SK-MEL-5 (cell line): ENCODE measurements at places on chromosomes 12 and 14.

DNA sequence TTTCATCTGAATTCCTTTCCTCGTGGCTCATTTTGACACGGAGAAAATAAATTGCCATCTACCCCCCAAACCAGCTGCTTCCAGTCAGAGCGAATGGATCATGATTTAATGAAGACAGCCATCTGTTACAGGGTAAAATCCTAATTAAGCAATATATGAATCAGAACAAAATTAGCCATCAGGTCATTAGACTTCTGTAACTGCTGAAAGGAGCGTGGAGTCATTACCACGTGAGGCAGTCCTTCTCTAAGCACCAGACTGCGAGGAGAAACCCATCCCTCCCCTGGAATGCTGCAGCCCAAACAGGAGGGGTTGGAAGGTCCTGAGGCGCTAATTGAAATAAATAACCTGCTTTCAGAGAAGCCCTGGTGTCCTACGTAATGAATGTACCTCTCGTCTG lies 51.1 kb upstream of the TCL1A start:
- DNase-seq: no peak

DNA sequence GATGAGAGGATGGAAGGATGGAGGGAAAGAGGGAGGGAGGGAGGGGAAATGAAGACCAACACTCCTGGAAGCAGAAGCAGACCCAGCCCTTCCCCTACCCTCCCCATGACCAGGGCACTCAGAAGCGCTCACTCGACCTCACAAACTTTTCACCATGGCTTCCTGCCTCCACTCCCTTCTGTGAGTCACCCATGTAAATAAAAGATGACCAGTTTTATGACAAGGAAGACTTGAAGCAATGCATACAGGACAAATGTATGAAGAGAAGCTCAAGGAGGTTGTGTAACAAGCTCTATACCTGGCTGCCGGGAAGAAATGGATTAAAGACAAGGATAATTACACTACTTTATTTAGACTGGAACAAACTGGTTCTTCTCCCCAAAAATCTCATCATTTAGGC lies 63.8 kb downstream of the CDC42BPB start:
- DNase-seq: no peak

DNA sequence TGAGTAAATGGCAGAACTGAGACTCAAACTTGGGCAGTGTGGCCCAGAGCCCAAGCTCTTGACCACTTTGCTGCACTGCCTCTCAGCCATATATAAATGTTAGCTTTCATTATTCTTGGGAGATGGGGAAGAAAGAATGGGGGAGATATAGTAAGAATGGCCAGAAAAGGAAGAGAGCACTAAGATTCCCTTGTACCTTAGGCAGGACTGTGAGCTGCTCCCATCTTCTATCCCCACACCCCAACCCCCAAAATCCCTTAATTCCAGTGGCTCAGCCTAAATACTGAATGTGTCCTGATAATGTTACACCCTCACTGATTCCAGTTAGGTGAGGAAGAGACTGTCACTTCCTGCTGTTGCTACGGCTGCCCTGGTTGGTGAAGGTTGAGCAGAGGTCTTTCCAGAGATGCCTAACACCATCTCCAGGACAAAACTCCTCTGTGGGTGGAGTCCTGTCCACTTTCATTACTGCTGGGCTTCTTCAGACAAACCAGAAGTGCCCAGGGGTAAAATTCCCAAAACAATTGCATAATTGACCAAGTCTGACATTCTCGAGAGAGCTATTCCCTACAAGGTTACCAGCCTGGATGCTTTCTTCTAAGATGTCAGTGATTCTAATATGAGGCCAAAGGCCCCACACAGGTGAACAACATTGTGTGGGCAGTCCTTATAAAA lies 51.8 kb downstream of the GNG2 start:
- DNase-seq: peak; percentile 41

DNA sequence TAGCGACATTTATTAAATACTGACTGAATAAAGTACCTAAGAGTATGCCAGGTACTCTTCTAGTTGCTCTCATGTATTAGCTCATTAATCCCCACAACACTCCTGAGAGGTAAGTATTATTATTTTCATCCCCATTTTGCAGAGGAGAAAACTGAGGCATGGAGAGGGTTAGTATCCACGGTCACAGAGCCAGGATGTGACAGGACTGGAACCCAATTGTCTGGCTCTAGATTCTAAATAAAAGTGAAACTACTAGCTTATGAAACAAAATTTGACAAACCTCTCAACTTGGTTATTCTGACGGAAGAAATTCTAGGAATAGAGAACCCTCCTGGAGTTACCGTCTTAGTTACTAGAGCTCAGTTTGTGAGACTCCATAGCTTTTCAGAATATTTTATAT lies 112.2 kb downstream of the CHST11 start:
- DNase-seq: no peak

GRCh38 chr12:48045965-48046518 lies 41.8 kb upstream of the COL2A1 start:
- no peak for DNase-seq

DNA sequence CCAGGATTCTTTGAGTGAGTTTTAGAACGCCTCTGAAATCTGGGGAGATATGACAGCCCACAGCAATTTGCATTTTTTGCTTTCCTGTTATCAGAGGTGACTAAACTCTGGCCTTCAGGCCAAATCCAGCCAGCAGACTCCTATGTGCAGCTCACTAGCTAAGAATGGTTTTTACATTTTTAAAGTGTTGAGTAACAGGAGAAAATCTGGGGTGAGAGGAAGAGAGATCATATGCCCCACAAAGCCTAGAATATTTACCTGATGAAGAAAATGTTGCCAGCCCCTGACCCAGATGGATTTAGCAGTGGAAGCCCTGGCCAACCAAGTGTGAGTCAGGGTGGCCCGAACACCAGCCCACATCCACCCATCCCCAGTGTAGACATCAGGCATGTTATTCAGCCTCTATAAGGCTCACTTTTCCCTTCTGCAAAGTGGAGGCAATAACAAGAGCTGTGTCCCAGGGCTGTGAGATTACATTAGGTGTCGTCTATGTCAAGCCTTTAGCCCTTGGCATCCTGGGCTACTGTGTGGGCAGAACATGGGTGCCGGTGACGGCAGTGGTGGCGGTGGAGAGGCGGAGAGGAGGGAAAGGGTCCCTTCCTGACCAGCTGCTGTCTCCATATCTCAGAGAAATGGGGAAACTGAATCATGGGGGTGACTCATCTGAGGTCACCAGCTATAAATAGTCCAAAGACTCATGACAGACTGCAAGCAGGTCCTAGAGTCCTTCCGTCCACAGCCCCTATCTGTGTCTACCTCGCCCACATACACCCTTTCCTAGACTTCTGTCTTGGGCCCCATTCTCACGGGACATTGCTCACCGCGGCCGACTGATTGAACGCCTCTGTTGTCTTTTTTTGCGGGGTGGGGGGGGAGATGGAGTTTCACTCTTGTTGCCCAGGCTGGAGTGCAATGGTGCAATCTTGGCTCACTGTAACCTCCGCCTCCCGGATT lies 32.6 kb upstream of the CD9 start:
- peak; percentile 36 for DNase-seq

DNA sequence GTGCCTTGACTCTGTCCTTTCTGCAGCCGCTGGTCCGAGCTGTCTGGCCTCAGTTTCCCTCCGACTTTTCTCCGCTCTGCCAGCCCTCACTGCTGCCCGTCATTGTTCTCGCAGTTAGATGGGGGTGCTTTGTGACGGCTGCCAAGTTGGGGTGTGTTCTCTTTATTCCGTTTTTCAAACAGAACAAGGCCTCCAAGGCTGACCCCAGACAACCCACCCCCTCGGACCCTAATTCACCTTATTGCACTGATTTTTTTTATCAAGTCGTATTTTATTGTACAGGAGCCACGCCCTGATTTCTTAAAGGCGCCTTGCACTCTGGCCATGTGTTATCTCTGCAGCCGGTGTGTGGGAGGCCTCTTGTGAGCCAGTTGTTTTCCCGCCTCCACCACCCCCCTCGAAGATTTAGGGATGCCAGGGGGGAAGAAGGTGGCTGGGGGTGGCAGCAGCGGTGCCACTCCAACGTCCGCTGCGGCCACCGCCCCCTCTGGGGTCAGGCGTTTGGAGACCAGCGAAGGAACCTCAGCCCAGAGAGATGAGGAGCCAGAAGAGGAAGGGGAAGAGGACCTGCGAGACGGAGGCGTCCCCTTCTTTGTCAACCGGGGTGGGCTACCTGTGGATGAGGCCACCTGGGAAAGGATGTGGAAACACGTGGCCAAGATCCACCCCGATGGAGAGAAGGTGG lies 1.3 kb downstream of the VASH1 start:
- DNase-seq: no peak

GRCh38 chr14:82398256-82398655 lies 864.6 kb upstream of the SEL1L start:
- DNase-seq: no peak

- no peak for DNase-seq
Observed at GRCh38 chr14:102201776-102202175, 62.1 kb downstream of the WDR20 start.

DNA sequence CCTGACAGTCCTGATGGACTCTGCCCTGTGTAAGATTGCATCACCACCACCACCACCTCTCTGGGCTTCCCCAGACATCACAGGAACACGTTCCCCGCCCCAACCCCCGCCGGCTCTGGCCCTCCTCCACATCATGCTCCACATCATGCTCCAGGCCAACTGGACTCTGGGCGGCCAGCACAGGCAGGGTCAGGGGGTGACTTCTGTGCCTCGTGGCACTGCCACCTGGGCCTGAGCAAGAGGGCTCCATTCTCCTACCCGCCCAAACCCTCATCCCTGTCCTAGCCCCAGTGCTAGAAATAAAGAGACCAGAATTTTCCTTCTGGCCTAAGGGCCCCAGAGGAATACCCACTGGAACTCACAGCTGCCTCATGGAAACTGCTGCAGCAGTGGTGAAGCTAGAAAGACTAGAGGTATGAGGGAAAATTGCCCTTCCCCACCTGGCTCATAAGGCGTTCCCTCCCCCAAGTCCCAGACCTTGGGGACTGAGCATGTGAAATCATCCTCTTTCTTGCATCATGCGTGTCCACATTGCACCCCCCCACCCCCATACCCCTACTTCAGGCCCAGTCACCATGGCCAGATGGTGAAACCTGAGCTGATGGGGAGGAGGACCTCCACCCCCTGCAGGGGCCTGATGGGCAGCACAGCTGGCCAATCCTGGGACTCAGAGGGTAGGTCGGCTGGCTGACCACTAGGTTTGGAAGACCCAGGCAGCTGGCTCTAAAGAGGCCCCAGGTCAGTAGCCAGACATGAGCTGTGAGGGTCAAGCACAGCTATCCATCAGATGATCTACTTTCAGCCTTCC lies at the start of gene INHBE:
Gene INHBE, plus strand, starts transcription at position 742 of the 808 bp plus-strand sequence. CDS start 230 bp downstream, outside the sequence.
- no peak for DNase-seq

GRCh38 chr14:55103971-55104954 lies 24.8 kb upstream of the LGALS3 start:
- no peak for DNase-seq

DNA sequence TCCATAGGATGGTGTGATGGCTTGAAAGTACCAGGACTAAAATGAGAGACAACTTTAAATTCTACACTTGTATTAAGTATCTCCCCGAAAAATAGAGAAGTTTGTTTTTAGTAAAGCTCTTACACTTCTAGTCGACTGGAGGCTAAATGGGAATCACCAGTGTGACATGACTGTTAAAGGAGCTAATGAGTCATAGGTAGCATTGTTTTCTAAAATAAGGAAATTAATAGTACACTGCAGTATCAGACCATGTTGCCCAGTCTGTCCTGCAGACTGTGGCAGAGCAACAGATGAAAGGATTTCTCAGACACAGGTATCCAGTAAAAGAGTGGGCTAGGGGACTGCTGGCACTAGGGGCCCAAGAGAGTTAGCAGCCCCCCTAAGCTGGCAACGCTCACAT lies 140.1 kb downstream of the TMEM117 start:
- no peak for DNase-seq

DNA sequence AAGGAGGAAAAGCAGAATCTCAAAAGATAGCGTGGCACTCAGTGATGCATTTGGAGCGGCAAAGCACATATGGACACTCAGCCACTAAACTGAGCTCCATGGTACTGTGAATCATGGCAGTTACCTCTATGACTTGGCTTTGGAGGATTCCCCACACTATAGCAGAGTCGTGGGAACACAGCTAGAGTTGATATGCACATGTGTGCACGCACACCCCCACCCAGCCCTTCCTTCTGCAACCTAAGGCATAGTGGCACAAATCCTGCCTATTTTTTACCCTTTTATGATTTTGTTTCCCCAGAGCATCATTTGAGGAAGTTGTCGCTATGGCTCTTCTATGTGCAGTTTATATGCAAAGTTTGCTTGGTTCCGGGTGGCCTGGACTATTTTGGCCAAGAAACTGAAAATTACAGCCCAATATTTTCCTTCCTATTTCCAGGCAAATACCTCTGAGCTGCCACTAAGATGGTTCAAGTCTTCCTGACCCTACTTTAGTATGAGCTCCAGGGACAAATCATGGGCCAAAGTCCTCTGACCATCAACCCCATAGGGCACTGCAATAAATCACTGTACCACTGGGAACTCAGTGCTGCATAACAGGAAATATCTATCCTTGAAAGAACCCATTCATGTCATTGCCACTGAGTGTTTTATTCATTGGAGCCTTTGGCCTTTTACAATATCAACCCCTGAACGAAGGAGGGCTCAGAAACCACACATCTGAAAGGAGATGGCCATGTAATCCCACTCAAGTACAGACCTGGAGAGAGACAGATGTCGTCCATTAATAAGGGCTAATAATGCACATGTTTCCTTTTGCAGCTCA lies 177.5 kb downstream of the EGLN3 start:
- peak; percentile 58 for DNase-seq

- DNase-seq: no peak
Observed at GRCh38 chr12:26461776-26462175, 266.4 kb downstream of the SSPN start.

DNA sequence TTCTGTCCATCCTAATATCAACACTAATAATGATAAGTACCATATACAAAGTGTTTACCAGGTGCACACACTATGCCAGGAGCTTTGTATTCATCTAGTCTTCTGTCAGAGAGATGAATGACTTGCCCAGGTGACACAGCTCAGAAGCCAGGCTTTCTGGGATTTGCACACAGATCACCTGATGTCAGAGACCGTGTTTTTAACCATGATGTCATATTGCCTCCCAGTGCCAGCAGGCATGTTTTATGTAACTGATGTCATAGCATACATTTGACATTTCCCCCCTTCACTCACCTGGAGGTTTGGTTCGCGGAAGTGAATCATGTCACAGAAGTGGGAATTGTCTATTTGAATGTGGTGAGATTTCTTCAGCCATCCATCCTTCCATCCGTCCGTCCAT lies 5.7 kb downstream of the WSCD2 start:
- DNase-seq: no peak

DNA sequence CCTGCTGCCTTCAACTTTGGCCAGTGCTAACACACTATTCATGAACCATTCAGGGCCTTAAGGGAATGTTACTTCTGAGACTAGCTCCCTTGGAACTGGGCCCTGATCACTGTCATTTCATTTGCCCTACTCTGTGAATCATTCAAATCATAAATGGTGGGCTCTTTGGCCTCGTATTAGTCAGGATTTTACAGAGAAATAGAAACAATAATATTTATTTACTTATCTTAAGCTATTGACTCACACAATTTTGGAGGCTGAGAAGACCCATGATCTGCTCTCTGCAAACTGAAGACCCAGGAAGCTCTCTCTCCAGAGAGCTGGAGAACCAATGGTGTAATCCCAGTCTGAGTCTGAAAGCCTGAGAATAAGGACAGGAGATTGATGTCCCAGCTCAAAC lies 398.5 kb downstream of the LRIG3 start:
- no peak for DNase-seq
